ENCODE measurements at places on chromosomes 12 and 14. TPM values are rescaled to one million over a fixed set of nuclear protein-coding genes. Genes with fewer than 3 reads are reported as not detected.
A peak's percentile ranks its signal among the peaks of the same experiment; 100 is the strongest.

DNA sequence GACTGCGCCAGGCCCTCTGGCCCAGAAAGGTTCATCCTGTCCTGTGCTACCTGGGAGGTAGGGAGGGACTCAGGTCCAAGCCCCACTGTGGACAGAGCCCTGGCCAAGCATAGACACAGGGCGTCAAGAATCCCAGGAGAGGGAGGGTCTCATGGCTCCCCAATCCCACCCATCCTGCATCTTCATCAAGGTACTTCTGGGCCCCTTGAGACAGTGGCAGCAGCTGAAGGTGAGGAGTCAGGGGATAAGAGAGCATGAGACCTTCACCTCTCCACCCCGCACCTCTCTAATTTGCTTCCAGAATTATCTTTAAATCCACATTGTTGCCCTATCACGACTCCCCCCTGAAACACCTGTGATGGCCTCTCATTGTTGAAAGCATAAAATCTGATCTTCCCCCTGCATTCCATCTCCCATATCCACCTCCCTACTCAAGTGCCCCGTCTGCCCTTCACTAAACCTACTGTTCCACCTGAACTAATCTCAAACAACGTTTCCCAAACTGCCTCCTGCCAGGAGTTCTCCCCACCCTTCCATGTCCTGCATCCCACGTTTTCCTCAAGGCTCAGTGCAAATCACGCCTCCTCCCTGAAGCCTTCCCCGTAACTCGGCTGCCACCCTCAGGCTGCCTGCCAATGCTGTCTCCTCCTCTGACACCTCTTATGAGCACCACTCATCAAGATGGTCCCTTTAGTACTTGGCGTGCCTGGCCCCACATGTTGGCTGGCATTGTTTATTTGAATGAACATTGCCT lies 27.1 kb downstream of the KRT18 start:
- peaks cover 7% of the 10 kb centered on the region for H3K4me1 ChIP-seq
- H3K36me3 ChIP-seq = no peaks in the 10 kb centered on the region
- no peaks in the 10 kb centered on the region for H3K27me3 ChIP-seq
- no peak overlapping the region for H3K27ac ChIP-seq
- no peak overlapping the region for H3K4me3 ChIP-seq

- no peak overlapping the region for H3K4me3 ChIP-seq
- no peaks in the 10 kb centered on the region for H3K4me1 ChIP-seq
- no peaks in the 10 kb centered on the region for H3K27me3 ChIP-seq
- peaks cover 3% of the 10 kb centered on the region for H3K36me3 ChIP-seq
- H3K27ac ChIP-seq = no peak overlapping the region
- no peak for DNase-seq
Measured at GRCh38 chr12:62512901-62513300, 46.3 kb downstream of the MON2 start.

DNA sequence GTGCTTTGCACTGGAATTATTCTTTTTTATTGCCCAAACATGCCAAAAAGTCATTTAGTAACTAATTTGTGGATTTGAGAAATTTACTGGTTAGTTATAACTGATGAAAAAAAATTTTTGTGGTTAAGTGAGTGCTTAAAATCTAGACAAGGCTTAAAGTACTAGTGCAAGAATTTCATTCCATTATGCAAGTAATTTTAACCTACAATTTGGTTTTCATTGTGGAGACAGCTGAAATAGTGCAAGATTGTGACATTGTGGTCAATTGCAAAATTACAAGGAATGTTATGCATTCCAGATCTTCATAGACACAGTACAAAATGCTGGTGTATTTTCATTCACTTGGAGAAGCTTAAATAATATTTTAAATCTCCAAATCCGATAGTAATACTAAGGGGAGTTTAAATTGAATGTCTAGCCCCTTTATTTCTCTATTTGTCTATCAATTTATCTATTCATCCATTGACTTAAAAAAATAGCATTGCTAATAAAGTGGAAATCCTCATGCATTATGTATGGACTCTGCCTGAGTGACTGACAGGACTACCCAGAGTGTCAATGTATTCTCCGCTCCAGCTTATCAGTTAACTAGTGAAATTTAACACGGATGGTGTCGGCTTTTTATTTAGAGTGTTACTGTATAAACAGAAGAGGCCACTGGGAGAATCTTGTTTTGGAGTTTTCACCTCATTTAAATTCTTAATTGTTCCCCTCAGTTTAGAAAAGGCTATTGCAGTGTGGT lies 125.9 kb downstream of the ALX1 start:
- no peaks in the 10 kb centered on the region for H3K27me3 ChIP-seq
- no peak overlapping the region for H3K27ac ChIP-seq
- H3K4me1 ChIP-seq = no peaks in the 10 kb centered on the region
- H3K36me3 ChIP-seq = no peaks in the 10 kb centered on the region

DNA sequence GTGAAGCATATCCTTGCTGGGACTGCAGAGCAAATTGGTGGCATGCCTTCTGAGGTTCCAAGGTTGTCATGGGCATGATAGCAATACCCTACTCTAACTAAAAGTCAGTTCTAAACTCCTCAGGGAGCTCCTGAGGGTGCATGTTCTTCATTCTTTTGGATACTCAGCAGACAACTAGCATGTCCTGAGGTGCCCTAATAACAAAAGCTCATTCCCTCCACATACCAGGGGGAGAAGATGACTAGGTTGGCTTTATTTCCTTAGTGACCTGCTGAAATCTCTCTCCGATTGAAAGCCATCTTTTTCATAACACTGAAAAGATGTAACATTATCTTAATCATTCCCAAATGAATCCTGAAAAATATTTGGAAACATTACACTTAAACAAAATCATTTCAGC lies 188.7 kb upstream of the IGF1 start:
- H3K27me3 ChIP-seq = no peaks in the 10 kb centered on the region
- no peak overlapping the region for H3K27ac ChIP-seq
- no peak for DNase-seq

DNA sequence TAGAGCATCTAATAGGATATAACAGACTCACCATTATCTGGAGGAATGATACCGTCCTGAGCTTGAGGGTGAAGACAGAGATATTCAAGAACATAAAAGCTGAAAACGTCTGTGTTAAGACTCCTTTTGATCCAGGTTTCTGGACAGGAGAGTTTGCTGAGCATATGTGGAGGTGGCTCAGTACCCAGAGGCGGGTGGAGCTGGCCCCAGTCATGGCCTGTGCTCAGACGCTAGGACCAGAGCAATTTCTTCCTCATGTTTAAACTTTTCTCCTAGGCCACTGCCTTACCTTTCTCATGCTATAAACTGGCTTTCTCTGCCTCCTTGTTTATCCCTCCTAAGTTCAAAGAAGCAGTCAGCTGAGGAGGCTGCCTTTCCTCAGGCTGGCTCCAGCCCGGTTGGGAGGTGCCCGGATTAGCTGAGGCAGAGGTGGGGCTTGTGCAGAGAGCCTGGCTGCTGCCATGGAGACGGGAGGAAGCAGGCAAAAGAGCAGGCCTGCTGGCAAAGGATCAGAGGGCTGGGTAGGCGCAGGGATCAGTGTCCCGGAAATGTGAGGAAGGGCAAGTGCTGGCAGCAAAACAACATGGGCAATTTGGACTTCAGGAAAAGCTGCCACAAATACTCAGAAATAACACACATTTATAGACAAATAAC lies 13.7 kb downstream of the COA8 start:
- peaks cover 47% of the 10 kb centered on the region for H3K4me1 ChIP-seq
- no peak for DNase-seq
- H3K4me3 ChIP-seq = no peak overlapping the region
- H3K27ac ChIP-seq = peak overlapping the region; percentile 85
- H3K36me3 ChIP-seq = peaks cover 12% of the 10 kb centered on the region

DNA sequence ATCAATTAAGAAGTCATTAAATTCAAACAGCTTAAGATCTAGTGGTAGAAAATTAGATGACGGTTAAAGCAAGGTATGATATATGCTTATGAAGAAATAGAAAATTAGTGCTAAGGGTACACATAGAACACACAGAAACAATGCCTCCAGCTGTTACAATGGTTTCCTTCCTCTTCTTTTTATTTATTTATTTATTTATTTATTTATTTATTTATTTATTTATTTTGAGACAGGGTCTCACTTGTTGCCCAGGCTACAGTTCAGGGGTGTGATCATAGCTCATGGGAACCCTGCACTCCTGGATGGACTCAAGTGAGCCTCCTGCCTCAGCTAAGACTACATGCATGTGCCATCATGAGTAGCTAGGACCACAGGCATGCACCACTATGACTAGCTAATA lies 34.9 kb upstream of the PTPRR start:
- no peak overlapping the region for H3K27ac ChIP-seq
- H3K27me3 ChIP-seq = no peaks in the 10 kb centered on the region
- H3K4me3 ChIP-seq = no peak overlapping the region
- no peaks in the 10 kb centered on the region for H3K4me1 ChIP-seq
- no peaks in the 10 kb centered on the region for H3K36me3 ChIP-seq
- no peak for DNase-seq

GRCh38 chr12:116471544-116471943 lies 87.6 kb upstream of the MAP1LC3B2 start:
- no peak for DNase-seq
- no peaks in the 10 kb centered on the region for H3K36me3 ChIP-seq

DNA sequence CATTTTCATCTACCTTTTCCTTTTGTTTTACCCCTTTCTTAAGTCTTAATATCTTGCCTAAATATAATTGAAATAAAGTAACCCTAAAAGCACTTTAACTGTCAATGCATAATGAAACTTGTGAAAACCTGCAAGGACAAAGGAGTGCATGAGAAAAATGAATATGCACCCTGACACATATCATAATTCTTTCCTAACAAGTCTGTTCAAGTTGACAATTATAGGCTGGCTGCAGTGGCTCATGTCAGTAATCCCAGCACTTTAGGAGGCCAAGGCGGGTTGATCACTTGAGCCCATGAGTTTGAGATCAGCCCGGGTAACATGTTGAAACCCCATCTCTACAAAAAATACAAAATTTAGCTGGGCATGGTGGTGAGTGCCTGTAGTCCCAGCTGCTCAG lies 65.4 kb downstream of the FGD6 start:
- peaks cover 3% of the 10 kb centered on the region for H3K4me1 ChIP-seq
- H3K27me3 ChIP-seq = no peaks in the 10 kb centered on the region
- no peaks in the 10 kb centered on the region for H3K36me3 ChIP-seq
- no peak for DNase-seq
- H3K4me3 ChIP-seq = no peak overlapping the region
- no peak overlapping the region for H3K27ac ChIP-seq

- H3K27me3 ChIP-seq = no peaks in the 10 kb centered on the region
- no peaks in the 10 kb centered on the region for H3K36me3 ChIP-seq
- H3K4me1 ChIP-seq = peaks cover 35% of the 10 kb centered on the region
- H3K27ac ChIP-seq = peak overlapping the region; percentile 5
- no peak overlapping the region for H3K4me3 ChIP-seq
Measured at GRCh38 chr12:46517579-46517962, 145.0 kb upstream of the SLC38A2 start.

- H3K27me3 ChIP-seq = no peaks in the 10 kb centered on the region
- no peak for DNase-seq
- H3K4me1 ChIP-seq = no peaks in the 10 kb centered on the region
Measured at GRCh38 chr14:100786131-100786530, 39.8 kb upstream of the MEG3 start.

DNA sequence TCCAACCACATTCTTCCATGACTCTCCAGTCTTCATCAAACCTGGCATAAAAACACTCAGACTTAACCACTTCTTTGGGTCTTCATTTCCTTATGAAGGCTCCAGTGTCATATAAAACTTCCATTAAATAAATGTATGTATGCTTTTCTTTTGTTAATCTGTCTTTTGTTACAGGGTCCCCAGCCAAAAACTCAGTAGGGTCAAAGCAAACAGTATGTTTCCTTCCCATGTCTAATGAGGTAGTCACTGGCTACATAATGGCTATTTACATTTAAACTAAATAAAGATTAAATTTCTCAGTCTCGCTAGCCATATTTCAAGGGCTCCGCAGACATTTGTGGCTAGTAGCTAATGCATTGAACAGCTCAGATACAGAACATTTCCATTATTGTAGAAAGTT lies 40.1 kb upstream of the STAB2 start:
- no peak overlapping the region for H3K4me3 ChIP-seq
- no peak overlapping the region for H3K27ac ChIP-seq
- no peaks in the 10 kb centered on the region for H3K27me3 ChIP-seq
- DNase-seq = no peak
- H3K36me3 ChIP-seq = no peaks in the 10 kb centered on the region

GRCh38 chr12:578748-579419 lies 84.4 kb downstream of the NINJ2 start:
- H3K36me3 ChIP-seq = no peaks in the 10 kb centered on the region
- no peak overlapping the region for H3K4me3 ChIP-seq
- peak overlapping the region; percentile 7 for H3K27ac ChIP-seq
- no peaks in the 10 kb centered on the region for H3K27me3 ChIP-seq

BEST3 gene
- total RNA-seq = not detected

FUT8 gene
- total RNA-seq = 35.1 TPM

ANKS1B gene
- total RNA-seq = 11.5 TPM

Data from vagina (tissue), 2 donors.